Sigmoid colon (tissue), 7 donors: ENCODE measurements at places on chromosomes 4 and X. TPM values are rescaled to one million over a fixed set of nuclear protein-coding genes. Genes with fewer than 3 reads are reported as not detected.

The TCP11X2 gene
- not detected for total RNA-seq

The MAGEA11 gene
- total RNA-seq = not detected

The ADGRG4 gene
- total RNA-seq = under 0.01 TPM

The DDX53 gene
- not detected for total RNA-seq

The CDX4 gene
- total RNA-seq = not detected

The BRS3 gene
- total RNA-seq = not detected

The FHL1 gene
- 1,090 TPM for total RNA-seq
